Activated CD4-positive, alpha-beta memory T cell treated with anti-CD3 and anti-CD28 coated beads, Interleukin-2, amount 10 ng/mL, durations not matched to agents 7 days and 5 days (primary cell): ENCODE measurements at places on chromosomes 6 and 20. TPM values are rescaled to one million over a fixed set of nuclear protein-coding genes. Genes with fewer than 3 reads are reported as not detected.

- no peak for DNase-seq
Measured at GRCh38 chr6:109762769-109763441, 71.8 kb downstream of the FIG4 start.

GRCh38 chr6:169647637-169648036, 54.2 kb downstream of the WDR27 start:
- DNase-seq: no peak

DNA sequence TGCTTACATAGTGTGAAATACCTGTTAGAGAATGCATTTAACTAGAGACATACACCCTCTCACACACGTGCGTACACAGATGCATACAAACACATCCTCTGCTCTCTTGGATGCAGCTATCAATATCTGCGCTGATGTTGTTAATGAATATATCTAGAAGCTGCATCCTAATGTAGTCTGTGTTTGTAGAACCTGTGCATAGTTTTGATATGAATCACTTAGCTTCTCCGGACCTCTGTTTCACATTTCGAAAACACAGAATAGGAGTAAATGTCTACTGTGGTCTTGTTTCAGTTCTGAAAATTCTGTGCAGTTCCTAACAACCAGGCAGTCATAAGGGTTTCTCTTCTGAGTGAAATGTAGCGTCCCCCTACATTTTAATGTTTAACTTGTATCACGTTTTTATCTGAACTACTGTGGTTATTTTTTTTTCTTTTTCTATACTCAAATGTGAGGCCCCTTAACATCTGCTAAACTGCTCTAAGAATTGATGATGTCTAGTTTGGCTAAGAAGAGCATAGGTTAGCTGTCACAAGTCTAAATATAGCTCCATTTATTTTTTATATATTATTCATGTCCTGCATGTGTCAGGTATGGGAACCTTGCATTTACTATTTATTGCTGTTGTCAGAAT, 254.5 kb downstream of the TMEM242 start:
- DNase-seq: no peak

DNA sequence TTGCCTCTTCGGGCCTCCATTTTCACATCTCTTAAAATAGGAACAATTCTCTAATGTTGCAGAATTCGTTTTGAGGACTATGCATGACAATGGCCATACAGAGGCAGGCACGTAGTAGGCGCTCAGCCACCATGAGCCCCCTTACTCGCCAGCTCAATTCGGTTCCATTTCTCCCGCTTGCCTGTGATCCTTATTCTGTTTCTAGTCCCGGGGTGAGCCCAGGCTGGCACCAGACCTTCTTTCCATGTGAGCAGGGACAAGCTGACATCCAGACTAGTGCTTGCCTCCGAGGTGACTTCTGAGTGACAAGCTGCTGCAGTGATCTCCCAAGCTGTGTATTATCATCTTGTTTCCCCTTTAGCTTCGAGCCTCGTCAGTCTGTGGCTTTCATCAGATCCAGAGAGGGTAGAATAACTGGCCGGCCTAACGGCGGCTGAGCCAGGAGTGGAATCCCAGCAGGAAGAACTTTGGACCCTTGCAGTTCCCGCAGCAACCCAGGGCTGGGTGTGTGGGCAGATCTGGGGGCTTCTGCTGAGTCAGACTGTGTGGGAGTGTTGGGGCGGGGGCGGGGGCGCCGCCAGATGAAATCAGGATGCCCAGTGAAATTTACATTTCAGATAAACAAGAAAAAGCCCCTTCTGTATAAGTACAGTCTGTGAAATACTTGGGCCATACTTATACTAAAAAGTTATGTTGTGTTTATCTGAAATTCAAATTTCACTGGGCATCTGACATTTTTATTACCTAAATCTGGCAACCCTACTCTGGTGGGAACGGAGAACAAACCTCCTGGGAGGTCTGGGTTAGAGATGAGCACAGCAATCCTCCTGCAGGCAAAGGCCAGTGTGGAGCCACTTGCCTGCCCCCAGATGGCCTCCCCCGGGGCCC, 10.9 kb downstream of the BANF2 start:
- no peak for DNase-seq

- DNase-seq: no peak
Measured at GRCh38 chr20:20425823-20426654, 58.1 kb downstream of the INSM1 start.

DNA sequence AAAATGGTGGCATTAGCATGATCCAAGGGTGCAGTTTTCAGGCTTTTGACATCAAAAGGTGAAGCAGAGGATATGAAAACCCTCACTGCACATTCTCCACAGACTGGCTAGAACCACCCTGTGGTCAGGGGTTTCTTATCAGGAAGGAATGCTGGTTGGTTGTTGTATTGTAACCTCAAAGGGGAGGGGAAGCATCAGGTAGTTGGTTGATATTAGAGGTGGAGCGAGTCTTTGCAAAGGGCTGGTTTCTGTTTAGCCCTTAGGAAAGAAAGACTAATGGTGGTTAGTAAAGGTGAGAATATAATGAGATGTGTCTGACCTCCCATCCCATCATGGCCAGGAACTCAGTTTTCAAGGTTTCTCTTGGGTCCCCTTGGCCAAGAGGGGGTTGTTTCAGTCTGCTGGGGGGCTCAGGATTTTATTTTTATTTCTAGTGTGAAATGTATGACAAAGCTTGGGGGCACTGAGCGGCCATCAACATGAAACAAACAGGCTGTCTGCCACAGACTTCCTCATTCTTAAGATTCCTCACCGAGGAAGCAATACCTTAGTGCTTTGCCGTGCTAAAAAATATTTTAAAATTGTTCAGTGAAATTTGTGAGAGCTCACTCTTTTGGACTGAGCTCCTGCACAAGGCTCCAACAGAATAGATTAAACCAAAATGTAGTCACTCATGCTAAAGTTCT, 47.5 kb upstream of the PROKR2 start:
- DNase-seq: no peak

- peak; percentile 73 for DNase-seq
Measured at GRCh38 chr20:815914-816606, 17.5 kb upstream of the FAM110A start.

DNA sequence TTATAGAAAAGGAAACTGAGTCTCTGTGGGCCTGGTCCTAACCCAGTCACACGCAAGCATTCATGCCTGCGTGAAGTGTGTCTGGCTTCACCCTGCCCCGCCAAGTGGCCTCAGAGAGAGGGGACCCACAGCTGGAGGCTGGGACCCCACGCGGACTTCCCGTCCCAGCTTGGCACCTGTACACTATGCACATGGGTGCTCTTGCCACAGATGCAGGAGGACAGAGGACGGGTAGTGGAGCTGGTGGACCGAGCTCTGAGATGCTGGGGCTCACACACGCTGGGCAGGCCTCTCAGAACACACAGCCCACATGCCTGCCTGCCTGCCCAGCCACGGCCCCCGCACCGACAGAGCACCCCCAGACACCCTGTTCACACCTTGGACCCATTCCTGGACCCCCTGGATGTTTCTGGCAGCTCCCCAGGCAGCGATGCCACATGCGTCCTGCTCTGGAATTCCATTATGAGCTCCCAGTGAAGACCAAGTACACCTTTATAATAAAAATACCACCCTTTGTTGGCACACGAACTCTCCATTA, 24.9 kb upstream of the SMOC2 start:
- DNase-seq: no peak

- DNase-seq: no peak
Measured at GRCh38 chr20:4674672-4675071, 47.0 kb upstream of the PRND start.

DNA sequence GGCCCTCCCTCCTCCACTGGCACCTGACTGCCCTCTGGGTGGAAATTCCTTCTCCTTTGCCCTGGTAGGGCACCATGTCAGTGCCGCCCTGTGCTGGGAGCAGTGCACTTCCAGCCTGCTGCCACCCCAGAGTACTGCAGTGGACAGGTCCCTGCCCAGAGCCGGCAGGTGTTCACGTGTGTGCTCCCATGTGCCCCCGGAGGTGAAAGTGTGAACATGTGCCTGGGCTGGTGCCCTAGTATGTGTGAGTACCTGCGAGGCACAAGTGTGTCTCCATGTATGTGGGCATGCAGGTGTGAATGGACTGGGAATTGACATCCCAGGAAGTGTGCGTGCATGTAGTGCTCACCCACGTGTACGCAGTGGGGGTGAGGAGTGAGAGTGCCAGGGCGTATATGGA, 29.4 kb downstream of the SDCBP2 start:
- peak; percentile 47 for DNase-seq

GRCh38 chr6:10837622-10837994, 731 bp downstream of the MAK start:
- DNase-seq: peak; percentile 25

DNA sequence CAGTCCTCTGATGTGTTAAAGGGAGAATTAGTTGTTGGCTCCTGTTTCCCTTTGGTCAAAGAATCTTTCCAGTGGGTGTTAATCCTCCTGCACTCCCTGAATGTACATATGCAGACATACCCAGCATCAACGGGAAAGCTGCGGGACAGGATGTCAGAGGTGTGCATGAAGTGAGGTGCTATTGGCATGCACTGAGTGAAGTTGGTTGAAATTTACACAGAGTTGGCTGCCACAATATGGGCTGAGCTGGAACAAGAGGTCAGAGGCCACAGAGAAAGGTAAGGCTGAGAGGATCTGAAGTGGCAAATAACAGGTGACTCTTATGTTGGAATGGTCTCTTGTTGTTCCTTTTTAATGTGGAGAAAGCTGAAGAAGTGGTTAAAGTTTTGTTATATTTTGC, 82.7 kb upstream of the AKIRIN2 start:
- no peak for DNase-seq

The CAP2 gene
- not detected for total RNA-seq

The MAFB gene
- 0.28 TPM for total RNA-seq

The EPPIN gene
- total RNA-seq: not detected
